ENCODE measurements at places on chromosomes 1 and 21.

DNA sequence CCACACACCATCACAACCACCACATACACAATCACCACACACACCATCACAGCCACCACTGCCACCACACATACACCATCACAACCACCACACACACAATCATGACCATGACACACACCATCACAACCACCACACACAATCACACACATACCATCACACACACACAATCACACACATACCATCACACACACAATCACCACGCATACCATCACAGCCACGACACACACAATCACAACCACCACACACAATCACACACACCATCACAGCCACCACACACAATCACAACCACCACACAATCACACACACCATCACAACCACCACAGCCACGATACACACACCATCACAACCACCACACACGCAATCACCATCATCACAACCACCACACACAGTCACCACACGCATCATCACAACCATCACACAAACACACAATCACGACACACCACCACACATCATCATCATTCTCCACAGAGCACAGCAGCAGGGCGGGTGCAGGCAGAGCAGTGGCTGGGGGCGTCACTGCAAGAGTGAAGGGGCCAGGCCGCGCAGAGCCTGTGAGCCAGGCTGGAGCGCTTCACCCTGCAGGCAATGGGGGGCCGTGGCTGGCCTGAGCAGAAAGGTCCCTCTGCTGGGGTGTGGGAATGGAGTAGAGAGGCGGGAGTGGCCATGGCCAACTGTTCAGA lies 32.6 kb downstream of the CDCP2 start:
- no peak for DNase-seq

GRCh38 chr1:175933801-175934200 lies 190.4 kb upstream of the TNR start:
- DNase-seq: no peak

- no peak for DNase-seq
Observed at GRCh38 chr1:169879034-169879840, 14.5 kb downstream of the SCYL3 start.

- DNase-seq: no peak
Observed at GRCh38 chr1:153485863-153486262, 25.4 kb upstream of the S100A7 start.

Data from DMS53 (cell line).